A549 treated with Mapracorat at 1 μM for 4 hours (cell line): ENCODE measurements at places on chromosomes 1 and 21. TPM values are rescaled to one million over a fixed set of nuclear protein-coding genes. Genes with fewer than 3 reads are reported as not detected.

GJA8 gene
- not detected in 5 replicates for total RNA-seq

DPT gene
- total RNA-seq: not detected in 5 replicates

SERPINC1 gene
- not detected in 5 replicates for total RNA-seq

DCDC2B gene
- not detected in 5 replicates for total RNA-seq

FCRL1 gene
- not detected in 5 replicates for total RNA-seq

OR6K3 gene
- total RNA-seq: not detected in 5 replicates

NKAIN1 gene
- total RNA-seq: 0.92 to 1.4 TPM (median 1.1 TPM) in 5 replicates

KCNA2 gene
- total RNA-seq: 0.02 to 0.10 TPM in 2 of 5 replicates, not detected in the others

PLEKHG5 gene
- 2.6 to 4.9 TPM (median 3.3 TPM) in 5 replicates for total RNA-seq
